ACHN (cell line): ENCODE measurements at places on chromosomes 3 and 15.
A peak's percentile ranks its signal among the peaks of the same experiment; 100 is the strongest.

DNA sequence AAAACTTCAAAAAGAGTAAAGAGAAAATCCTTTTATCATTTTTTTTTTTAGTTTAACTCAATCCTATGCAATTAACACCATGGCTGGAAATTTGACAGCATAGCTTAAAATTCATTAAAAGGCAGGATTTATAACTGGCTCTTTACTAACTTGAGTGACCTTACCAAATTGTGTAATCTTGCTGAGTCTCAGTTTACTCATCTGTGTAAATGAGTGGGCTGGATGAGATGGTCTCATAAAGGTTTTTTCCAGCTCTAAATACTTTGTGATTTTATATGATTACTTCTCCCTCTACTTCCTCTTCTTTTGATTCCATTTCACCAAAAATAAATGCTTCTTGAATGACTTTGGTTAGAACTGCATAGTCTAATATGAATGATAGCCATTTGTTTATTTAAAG is 234.9 kb upstream of the SATB1 start:
- no peak for DNase-seq

GRCh38 chr3:149506540-149506939 is 32.0 kb downstream of the TM4SF4 start:
- DNase-seq: no peak

- no peak for DNase-seq
Observed at GRCh38 chr3:178705925-178706324, 169.7 kb downstream of the KCNMB2 start.

- DNase-seq: no peak
Observed at GRCh38 chr3:133935843-133936769, 40.4 kb upstream of the RAB6B start.

DNA sequence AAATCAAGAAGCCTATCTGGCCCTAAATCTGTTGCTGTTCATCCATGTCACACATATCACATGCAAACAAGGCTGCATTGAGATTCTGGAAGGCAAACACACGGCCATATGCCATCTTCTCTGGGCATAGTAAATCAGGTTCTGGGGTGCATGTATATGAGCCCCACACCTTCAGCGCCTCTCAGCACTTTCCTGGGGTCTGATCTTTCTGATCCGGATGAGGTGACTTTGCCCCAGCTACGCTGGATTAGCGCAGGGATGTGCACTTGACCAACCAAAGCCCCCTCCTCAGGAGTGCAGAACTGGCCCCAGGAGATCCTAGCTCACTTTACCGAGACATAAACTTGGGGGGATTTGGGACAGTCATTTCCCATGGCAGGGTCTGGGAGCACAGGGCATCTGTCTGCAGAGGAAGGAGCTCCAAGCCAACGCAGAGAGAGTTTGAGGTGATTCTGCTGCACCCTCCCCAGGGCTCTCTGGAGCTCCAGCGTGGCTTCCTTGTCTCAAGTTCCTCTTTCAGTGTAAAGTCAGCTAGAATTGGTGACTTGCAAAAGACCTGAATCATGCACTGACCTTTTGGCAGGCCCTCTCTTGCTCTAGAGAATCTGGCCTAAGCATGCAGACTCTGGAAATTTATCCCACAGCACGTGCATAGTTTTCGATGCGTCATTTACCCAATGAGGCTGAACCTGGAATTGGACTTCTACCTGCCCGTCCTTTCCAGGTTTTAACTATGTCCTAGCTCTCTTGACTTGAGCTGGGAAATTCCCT is 63.5 kb upstream of the KLF13 start:
- DNase-seq: peak; percentile 7

DNA sequence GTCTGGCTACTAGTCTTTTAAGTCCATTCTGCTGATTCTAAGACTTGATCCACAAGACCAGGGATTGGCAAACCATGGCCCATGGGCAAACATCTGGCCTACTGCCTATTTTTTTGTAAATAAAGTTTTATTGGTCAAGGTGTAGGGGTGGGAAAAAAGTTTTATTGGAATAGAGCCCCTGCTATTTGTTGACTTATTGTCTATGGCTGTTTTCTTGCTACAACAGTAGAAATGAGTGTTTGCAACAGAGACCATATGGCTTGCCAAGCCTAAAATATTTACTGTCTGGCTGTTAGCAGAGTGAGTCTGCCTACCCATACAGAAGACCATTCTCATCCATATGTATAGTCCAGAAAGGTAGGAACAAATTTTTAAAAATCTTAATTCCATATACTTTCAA is 106.4 kb downstream of the PTPRG start:
- no peak for DNase-seq

DNA sequence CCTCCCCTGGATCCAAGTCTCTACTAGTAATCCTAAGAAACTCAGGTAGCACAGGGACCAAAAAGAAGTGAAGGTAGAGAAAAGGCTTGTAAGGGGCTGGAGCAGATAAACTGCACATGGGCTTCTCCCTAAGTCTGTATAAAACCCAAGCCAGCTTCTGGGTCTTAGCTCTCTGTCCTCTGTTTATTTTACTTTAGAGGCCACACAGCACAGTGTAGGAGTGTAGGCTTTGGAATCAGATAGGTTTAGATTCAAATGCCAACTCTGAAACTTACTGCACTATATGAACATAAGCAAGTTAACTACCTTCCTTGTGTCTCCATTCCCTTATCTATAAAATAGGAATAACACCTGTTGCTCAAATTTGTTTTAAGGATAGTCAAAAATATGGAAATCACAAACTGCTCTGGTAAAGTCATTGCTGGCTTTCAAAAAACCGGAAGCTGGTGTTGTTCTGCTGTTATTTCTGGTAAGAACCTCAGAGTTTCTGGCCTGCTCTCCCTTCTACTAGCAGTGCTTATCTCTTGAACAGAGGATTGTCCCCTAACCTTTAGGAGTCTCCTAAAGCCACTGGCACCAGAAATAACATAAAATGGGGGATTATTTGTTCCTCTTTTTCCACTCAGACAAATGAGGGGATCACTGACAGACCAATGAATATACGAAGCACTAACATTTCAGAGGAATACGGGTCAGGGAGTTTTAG is 33.8 kb downstream of the PIK3R4 start:
- no peak for DNase-seq

DNA sequence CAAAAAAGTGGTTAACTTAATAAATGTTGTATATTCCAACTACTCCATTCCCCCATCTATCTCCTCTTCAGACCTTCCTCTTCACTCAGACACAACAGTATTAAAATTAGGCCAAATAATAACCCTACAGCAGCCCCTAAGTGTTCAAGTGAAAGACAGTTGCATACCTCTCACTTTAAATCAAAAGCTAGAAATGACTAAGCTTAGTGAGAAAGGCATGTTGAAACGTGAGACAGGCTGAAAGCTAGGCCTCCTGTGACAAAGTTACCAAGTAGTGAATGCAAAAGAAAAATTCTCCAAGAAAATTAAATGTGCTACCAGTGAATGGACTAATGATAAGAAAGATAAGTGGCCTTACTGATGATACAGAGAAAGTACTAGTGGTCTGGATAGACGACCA is 71.7 kb downstream of the ANKRD28 start:
- no peak for DNase-seq

GRCh38 chr3:17782751-17783150 is 40.3 kb upstream of the TBC1D5 start:
- DNase-seq: no peak

- DNase-seq: no peak
Observed at GRCh38 chr3:95711789-95712188, 1102.6 kb upstream of the EPHA6 start.

- DNase-seq: no peak
Observed at GRCh38 chr15:90884719-90885431, 571 bp downstream of the FES start.

DNA sequence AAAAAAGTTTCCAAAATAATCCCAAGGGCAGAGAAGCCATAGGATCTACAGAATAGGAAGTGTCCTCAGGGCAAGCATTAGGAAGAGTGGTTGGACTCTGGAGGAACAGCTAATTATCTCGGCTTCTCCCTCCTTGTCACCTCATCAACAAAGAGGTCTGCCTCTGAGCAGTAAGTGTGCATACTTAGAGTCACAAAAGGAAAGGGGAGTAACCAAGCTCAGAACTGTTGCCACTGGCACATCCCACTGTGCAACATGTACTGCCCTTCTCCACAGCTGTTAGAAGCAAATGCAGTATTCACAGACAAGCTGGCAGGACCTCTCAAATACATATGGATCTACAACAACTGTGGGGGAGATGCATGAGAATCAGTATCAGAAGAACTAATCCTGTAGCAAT is 31.5 kb downstream of the NGLY1 start:
- DNase-seq: no peak

GRCh38 chr3:29481969-29482767 is 201.3 kb downstream of the RBMS3 start:
- DNase-seq: no peak

DNA sequence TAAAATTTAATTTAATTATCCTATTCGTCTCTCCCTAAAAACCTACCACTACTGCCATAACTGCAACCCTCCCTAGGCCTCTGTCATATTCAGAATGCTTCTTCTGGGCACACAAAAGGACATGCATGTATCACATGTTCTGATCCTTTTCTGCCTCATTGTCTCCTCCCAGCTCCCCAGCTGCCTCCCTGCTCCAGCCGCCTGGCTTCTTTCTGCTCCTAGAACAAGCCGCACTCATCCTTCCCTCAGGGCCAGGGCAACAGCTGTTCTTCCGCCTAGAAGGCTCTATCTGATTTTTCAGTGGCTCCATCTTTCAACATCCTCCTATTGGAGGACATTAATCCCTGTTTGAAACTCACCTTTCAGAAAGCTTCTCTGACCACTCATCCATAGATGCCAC is 38.6 kb downstream of the TMED3 start:
- DNase-seq: no peak

DNA sequence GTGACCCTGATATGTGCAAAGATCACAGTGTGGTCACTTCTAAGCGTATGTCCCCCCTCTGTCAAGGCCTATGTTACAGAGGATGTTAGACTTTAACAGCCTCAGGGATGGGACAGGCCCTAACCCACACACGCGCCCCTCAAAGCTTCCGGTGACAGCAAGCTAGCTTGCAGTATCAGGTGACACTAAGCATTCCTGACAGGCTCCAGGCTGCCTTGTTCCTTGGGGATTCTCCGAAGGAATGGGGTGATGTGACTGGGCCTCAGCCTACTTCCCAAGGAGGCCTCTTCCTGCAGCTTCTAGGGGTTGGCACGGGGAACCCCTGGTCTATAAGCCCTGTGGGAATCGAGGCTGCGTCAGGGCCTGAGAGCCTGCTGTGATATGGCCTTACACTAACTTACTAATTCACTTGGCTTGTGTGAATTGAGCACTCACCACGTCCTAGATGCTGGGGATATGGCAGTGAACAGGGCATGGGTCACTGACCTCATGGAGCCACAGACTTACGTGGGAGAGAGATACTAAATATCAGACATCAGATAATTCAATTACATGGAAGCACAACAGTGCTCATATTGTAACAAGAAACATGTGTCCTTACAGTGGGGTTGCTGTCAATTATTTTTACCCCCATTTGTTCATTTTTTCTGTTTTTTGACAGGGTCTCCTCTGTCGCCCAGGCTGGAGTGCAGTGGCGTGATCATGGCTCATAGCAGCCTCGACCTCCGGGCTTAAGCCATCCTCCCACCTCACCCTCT is 11.4 kb upstream of the SPTBN5 start:
- no peak for DNase-seq

DNA sequence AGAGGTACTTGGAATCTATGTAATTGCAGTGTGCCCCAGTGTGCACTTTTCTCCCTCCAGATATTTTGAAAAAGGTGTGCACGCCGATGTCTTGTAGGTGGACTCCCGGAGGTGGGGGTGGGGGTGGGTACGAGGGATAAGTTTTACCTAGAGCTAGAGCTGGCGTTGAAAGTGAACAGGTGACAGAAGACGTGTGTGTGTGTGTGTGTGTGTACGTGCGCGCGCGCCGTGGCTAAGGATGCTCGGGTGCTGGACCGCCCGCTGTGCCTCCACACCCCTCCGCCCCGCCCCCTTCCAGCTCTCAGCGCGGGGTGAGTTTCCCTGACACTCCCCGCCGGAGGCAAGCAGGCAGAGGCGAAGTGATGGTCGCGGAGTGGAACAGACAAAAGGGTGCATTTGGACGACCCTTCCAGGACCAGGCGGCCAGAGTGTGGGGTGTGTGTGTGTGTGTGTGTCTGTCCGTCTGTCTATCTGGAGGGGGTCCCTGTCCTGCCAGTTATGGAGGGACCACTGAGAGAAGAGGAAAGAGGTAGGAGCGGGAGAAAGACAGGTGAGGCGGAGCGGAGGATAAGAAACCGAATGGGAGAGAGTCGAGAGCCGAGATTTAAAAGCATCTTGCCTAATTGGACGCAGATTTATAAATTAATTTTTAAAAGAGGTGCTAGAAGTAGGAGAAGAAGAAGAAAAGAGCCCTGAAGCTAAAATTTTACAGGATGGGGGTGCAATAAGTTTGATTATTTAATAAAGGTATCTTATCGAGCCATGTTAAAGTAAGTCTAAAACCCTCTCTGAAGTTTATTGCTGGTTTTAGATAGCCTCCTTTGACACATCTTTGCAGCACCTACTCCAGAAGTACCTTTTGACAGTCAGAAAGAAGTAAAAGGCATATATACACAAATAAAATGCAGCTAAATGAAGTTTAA is 335.8 kb upstream of the THRB start:
- no peak for DNase-seq

DNA sequence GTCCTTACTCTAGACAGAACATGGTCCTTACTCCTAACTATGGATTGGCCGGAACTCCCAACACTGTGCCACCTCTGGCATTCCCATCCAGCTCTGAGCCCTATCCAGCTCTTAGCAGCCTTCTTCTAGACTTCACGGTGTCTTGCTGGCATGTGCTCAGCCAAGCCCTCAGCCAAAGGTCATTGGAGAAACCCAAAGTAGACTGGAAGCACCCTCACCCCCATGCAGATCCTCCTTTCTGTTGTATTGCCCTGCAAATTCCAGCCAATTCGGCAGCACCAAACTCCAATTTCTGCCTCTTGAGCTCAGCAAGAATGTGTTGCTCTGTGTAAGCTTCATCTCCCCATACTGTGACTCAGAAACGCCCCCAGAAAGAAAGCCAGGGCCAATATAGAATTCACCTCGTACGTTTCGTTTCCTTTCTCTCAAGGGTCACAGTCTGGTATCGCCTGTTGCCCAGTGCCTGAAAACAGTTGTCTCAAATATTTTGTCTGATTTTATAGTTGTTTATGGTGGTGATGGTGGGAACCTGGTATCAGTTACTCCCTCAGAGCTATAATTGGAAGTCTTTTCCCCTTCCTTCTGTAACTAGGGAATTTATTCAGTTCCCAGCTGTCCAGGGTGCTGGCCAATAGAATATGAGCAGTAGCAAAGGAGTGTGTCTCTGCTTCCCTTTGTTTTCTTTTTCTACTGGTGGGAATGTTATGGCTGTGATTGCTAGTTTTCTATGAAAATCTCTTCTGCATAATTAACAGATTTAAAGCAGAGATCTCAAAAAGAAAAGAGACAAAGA is 28.4 kb upstream of the EPHB3 start:
- DNase-seq: no peak
